ENCODE measurements at places on chromosomes 5 and 9.

- DNase-seq: no peak
These were observed 18.8 kb downstream of the SRD5A1 start for GRCh38 chr5:6652025-6652424.

GRCh38 chr5:143887903-143888665 is 76.1 kb downstream of the HMHB1 start:
- DNase-seq: no peak

DNA sequence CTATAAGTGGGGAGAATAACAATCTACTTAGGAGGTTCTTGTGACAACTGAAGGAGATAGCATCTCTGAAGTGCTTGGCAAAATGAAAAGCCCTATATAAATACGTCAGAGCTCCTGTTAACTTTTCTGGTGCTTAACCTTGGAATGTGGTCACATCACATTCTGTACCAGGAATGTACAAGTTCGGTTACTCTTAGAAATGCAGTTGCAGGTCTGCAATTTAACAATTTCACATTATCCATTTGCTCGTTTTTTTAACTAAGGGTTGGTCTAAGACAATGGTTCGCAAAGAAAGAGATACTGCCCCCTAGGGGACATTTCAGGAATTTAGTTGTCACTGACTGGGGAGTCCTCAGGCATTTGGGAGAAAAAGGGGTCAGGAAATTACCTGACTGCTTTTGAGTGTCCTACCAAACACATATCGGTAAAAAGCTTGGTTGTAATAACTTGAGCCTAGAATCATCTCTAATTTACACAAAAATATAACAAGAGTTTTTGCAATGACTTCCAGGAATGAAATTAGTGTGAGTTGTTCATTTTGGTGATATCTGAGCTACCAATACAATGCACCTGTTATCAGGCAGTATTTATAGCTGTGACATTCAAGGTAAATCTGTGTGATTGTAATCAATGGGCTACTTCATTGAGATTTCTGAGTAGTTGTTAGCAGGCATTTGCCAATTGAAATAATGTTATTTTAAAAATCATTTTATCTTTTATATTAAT is 5.4 kb upstream of the HBEGF start:
- DNase-seq: peak; percentile 62

- no peak for DNase-seq
These were observed 5.9 kb downstream of the PNPLA7 start for GRCh38 chr9:137544176-137544760.

DNA sequence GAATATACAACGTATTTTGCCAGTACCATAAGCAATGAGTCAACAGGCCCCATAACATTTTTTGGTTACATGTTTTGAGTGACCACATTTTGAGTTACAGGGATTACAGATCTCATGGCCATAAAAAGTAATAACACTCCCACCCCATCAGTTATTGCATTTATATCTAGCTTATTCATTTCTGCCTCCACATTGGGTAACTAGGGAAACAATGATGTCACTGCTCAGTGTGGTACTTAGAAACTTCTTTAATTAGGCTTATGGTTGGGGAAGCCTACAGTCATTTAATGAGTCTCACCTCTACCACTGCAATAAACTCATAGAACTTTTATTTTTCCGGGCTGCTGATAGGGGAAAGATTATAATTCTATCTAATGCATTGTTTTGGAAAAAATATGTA is 39.9 kb upstream of the SMIM15 start:
- no peak for DNase-seq

GRCh38 chr5:24850926-24851486 is 206.2 kb upstream of the CDH10 start:
- DNase-seq: no peak

GRCh38 chr9:98215821-98216220 is 23.4 kb upstream of the CORO2A start:
- DNase-seq: no peak

- DNase-seq: no peak
These were observed 102.2 kb downstream of the APTX start for GRCh38 chr9:32899181-32899580.

DNA sequence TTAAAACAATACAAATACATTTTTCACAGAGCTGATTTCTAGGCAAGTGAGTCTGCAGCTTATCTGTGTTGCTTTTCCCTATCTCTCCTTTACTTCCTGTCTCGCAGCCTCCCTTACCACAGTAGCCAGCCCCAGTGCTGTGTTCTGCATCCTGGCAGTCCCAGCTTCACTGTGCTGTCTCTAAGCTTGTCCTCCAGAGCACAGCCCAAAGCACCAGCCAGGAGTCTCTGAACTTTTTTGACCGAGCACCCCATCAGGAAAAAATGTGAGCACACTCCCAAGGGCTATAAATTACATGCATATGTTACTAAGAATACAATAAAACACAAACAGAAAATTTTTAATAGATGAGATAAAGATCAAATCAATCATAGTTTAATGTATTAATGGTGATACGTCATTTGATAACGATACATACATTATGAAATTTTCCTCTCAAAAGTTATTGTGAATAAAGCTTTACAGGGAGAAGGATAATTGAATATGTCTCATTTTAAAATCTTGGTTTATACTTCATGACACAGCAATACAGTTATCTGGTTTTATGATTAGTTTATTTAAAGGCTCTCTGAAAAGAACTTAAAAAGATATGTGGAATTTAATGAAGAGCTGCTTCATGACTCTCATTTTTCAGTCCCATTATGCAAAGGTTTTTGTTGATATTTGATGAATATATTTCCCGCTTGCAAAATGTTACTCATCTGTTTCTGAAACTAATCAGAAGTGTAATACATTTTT is 7.3 kb upstream of the RHOBTB3 start:
- no peak for DNase-seq

DNA sequence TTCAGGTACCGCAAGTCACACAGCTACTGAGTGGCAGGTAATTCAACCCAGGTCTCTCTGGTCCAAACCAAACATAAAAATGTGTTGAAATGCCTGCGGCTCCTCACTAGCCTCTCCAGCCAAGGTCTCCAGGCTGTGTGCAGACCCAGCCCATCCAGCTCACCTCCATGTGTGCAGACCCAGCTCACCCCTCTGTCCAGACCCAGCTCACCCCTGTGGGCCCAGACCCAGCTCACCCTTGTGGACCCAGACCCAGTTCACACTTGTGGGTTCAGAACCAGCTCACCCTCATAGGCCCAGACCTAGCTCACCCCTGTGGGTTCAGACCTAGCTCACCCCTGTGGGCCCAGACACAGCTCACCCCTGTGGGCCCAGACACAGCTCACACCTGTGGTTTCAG is 188.0 kb upstream of the ADCY2 start:
- no peak for DNase-seq

- DNase-seq: no peak
These were observed 399.0 kb downstream of the IRX1 start for GRCh38 chr5:3994628-3995027.

GRCh38 chr5:16493261-16493660 is 27.7 kb upstream of the ZNF622 start:
- no peak for DNase-seq

DNA sequence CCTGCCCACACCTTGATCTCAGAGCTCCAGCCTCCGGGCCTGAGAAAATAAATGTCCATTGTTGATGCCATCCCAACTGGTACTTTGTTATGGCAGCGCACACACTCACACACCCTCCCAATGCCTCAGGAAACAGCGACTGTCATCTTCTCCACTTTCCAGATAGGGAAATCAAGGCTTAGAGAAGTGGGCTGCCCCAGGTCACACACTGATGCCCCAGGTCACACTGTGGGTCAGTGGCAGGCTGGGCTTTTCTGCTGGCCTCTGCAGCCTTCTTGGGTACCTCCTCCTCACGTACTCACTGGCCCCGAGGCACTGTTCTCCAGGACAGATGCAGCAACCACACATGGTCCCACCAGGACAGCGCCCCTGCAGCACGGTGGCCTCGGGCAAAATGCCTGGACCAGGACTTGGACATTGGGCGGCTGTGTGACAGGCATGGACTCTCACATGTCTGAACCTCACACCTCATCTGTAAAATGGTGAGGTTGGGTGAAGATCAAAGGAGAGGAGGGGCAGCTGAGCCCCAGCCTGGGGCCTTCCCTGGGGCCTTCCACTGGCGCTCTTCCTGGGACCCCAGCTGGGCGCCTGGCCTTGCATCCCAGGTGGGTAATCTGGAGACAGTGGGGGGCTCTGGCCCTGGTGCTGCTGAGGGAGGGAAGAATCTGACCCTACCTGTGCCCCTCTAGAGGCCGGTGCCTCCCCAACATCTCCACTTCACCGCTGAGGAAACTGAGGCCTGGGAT is 156.0 kb downstream of the COL23A1 start:
- DNase-seq: no peak

DNA sequence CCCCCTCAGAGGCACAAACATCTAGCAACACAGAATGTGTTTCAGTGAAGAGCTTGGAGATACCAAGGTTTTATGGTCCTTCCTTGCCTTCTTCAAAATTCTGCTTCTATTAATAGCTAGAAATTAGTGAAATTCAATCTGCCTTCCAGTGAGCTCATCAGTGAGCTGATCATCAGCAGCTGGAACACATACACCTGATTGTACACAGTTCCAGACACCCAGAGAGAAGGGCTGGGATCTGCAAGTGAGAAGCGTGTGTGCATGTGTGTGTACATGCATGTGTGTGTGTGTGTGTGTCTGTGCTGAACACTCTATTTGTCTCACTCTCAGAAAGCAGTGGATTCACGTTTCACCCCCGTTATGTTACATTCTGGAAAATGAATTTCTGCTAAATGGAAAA is 28.5 kb downstream of the CFAP90 start:
- DNase-seq: no peak

- no peak for DNase-seq
These were observed 47.1 kb downstream of the SH3PXD2B start for GRCh38 chr5:172407241-172407691.

- DNase-seq: peak; percentile 38
These were observed 20.0 kb upstream of the GCNT1 start for GRCh38 chr9:76438841-76439588.

DNA sequence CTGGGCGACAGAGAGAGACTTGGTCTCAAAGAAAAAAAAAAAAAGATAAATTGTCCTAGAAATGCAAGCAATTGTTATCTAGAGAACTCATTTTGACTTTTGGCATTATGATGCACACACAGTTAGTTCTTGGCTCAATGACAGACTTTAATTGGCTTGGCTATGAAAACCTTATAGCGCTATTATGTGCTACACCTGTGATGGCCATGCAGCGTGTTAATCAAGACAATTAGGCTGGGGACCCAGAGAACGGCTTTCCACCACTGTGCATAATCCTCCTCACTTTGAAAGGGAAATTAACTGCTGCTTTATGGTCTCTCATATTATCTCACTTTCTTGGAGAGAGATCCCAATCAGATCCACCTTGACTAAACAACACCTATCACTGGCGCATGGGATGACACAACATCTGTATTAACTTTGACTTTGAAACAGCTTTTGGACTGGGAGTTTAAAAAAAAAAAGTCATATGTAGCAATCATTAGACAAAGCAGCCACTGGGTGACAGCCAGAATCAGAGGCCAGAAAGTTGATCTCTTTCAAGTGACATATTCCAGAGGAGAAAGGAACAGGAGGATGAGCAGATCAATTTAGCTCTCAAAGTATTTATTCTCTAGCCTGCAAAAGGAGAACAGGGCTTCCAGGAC is 132.5 kb downstream of the PPP2R2B start:
- no peak for DNase-seq

DNA sequence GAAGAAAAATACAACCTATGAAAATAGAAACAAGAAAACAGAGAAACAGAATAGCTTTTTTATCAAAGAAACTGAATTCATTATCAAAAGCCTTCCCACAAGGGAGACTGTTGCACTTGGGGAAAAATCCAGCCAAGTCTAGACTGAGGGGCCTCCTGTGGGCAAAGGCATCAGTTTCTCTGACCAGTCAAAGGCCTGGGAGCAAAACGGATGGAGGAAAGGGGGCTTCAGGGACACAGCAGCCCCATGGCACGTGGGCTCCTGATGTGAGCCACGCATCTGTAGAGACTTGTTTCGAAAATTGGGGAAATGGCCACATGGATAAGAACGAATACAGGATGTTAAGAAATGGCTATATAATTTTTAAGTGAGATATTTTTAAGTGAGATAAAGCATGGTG is 21.1 kb downstream of the ZDHHC11B start:
- no peak for DNase-seq

- DNase-seq: no peak
These were observed 91.7 kb downstream of the AOPEP start for GRCh38 chr9:94818178-94818541.

GRCh38 chr9:129656795-129657390 is 8.6 kb upstream of the PRRX2 start:
- DNase-seq: no peak

- DNase-seq: peak; percentile 54
These were observed 24.0 kb downstream of the DCTN4 start for GRCh38 chr5:150734579-150735384.

GRCh38 chr5:147169901-147170300 is 64.9 kb upstream of the STK32A start:
- DNase-seq: no peak

GRCh38 chr5:93294199-93294598 is 286.8 kb downstream of the NR2F1-AS1 start:
- DNase-seq: no peak

- DNase-seq: no peak
These were observed 283.6 kb downstream of the ELAVL2 start for GRCh38 chr9:23542438-23542837.

DNA sequence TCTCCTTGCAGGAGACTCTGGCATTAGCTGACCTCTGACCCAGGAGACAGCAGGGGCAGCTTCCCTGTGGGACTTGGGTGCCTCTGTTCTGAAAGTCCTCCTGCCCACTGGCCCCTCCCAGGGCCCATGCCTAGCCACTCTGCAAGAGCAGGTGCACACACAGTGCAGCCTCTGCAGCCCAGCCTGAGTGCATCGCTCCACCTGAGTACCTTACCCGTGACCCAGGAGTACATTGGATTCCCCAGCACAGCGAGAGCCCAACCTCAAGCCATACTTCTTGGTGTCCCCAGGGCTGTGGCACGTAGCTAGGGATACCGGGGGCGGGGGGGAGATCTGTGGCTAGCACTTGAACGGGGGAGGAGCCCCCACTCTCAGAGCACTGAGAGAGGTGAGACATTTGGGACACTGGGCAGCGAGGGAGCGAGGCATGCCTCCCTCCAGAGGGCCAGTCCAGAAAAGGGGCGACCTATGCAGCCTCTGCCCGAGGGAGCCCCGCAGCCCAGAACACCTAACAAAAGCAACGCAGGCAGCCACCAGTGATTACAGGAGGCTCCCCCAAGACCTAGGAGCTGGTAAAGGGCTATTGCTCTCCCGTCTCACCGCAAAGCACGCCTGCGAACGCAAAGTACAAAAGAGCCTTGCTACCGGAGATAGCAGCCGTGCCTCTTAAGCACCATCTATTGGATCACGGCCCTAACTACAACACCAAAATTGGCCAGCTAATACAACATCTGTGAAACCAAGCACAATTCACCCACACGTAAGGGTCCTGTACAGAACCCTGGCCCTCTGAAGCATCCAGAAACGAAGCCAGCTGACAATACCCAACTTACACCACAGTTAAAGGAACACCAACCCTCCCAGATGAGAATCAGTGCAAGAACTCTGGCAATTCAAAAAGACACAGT is 826 bp upstream of the PRDM9 start:
- DNase-seq: no peak

DNA sequence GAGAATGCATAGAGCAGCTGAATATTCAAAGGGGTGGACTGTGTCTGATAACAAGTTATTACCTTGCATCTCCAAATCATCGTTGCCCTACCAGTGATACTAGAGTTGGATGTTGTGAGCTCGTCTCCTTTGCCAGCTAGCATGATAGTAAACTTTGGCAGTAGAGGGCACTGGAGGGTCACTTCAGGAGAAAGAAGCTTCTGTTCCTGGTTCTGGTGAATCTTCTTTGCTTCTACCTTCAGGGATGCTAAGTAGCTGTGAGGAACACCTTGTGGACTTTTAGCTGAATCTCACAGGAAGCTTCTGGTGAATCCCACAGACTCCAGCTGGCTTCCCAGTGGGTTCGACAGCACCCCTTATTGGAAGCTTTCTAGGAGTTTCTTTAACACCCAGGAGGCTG is 626.6 kb upstream of the SGCD start:
- no peak for DNase-seq
